Activated effector memory CD4-positive, alpha-beta T cell treated with Interleukin-2 at 50 U/mL for 16 hours (primary cell): ENCODE measurements at places on chromosomes 5 and 9.

GRCh38 chr9:107172979-107173347, 110.1 kb upstream of the RAD23B start:
- no peak for DNase-seq

GRCh38 chr5:97019435-97020117, 83.7 kb downstream of the LNPEP start:
- no peak for DNase-seq

GRCh38 chr9:89183146-89183545, 4.5 kb upstream of the SHC3 start:
- no peak for DNase-seq

DNA sequence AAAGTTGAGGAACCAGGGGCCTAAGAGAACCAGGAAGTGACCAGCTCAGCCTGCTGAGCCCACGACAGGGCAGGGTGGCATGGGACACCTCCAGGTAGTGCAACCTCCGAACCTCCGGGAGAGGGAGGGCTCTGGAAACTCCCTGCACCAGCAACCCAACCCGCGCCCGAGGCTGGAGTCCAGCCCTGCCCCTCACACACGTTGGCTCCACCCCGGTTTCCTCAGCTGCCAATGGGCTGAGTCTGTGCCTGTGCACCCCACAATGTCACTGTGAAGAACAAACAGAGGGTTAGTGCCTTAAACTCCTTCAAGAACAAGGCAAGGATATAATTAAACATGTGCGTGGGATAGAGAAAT, 17.0 kb upstream of the UNC5A start:
- no peak for DNase-seq

DNA sequence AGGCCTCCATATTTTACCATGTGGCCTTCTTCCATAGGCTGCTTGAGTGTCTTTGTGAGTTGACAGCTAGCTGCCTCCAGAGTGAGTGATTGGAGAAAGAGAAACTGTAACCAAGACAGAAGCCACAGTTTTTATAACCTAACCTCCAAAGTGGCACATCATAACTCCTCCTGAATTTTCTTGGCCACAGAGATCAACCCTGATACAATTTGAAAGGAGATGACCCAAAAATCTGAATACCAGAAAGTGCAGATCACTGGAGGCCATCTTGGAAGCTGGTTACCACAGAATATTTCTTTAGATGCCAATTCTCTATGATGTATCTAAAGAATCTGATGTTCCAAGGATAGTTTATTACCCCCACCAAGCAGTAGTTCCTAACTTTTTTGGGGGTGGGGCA, 254.3 kb upstream of the PDE4D start:
- no peak for DNase-seq

DNA sequence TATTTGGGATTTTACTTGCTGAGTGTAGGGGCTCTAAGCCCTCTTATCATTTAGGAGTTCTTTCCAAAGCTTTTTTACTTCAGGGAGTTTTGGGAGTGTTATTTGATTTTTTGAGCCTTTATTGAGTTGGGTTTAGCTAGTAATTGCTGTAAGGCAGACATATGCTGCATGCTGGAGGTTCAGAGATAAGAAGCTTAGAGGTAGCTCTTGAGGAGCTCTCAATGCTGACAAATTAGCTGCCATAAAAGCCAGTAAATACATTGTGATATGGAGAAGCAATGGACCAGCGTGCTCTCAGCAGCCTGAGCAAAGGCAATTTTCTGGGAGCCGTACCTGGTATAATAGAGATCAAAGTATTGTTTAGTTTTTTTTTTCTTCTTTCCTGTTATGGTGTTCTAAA, 11.6 kb downstream of the ARHGEF28 start:
- no peak for DNase-seq

GRCh38 chr5:56088967-56089829, 94.4 kb upstream of the IL6ST start:
- no peak for DNase-seq

GRCh38 chr5:72438141-72438540, 69.1 kb downstream of the ZNF366 start:
- no peak for DNase-seq

DNA sequence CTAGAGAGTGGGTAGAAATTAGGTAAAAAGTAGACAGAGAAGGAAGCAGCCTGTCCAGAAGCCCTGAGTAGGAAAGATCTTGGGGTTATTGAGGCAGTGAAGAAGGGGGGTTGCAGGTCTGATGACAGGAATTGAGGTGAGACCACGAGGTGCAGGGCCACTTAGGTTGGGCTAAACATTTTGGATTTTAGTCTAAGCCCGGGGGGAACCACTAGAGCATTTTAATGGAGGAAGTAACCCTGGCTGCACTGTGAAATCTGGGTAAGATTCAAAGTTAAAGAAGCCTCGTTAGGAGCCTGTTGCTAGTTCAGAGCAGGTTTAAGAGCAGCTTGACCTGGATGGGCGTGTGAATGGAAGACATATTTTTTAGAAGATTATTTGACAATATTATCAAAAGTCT, 38.3 kb downstream of the MAP3K1 start:
- no peak for DNase-seq
